ENCODE measurements at places on chromosomes 4 and X.

- DNase-seq = no peak
Measured at GRCh38 chr4:5932035-5932568, 39.2 kb upstream of the CRMP1 start.

GRCh38 chr4:154928640-154929257 lies 147.7 kb downstream of the RBM46 start:
- DNase-seq = peak; percentile 63

DNA sequence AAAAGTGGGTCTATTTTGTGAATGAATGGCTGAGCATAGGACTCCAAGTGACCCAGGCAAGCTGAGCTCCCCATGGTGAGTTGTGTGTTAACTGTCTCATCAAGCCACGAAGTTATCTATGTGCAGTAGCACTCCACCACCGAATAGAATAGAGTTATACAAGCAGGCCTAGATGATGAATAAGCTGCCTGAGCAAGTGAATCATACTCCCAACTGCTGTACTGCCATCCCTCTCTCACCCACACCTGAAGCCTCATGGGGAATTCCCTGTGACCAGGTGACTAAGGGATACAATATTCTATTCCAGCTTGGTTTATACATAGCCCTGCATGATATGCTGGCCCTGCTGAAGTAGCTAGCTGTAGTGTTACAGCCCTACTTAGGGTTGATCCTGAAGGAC lies 38.7 kb downstream of the KDM5C start:
- no peak for DNase-seq

- DNase-seq = peak; percentile 66
Measured at GRCh38 chrX:76279007-76279406, 106.1 kb downstream of the PBDC1 start.

DNA sequence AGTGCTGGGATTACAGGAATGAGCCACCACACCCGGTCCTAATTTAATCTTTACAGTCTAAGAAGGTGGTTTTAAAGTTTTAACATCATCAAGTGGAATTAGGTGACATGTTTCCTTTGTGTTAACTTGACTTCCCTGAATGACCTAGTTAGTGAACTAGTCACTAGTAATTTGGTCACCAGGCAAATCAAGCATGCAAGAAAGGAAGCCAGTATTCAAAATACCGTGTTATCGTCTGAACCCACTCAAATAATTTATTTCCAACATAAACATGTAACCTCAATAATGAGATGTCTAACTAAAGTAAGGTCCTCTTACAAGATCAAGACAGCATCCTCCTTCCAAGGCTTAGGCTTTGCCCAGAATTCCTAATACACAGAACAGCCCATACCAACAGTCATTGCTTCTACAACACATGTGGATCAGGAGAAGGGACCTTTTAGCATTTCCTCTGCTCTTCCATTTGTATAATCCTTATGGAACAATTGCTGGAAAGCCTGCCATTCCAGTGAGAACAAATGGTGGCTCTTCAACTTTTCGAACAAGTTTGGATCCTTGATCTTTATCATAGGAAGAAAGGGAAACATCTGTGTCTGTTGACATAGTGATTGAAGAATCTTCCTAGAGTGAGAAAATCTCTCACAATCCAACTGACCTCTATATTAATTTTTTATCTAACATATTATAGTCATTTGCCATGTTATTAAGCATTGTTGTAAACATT lies 97.2 kb downstream of the ANXA3 start:
- DNase-seq = no peak

GRCh38 chr4:183370786-183371185 lies 48.6 kb upstream of the CLDN24 start:
- no peak for DNase-seq

Data from SK-MEL-5 (cell line).